Activated T-cell treated with anti-CD3 and anti-CD28 coated beads, Interleukin-2, amount 50 U/mL, for 72 hours (primary cell): ENCODE measurements at places on chromosomes 7 and 10. TPM values are rescaled to one million over a fixed set of nuclear protein-coding genes. Genes with fewer than 3 reads are reported as not detected.

- H3K4me1 ChIP-seq: no peaks in the 10 kb centered on the region
- H3K27ac ChIP-seq: no peak overlapping the region
- no peak for DNase-seq
- no peaks in the 10 kb centered on the region for H3K27me3 ChIP-seq
These were observed 104.2 kb downstream of the DNAJB6 start for GRCh38 chr7:157441023-157441399.

GRCh38 chr7:65812281-65812680, 60.6 kb upstream of the VKORC1L1 start:
- H3K4me3 ChIP-seq: no peak overlapping the region
- DNase-seq: no peak
- peaks cover 12% of the 10 kb centered on the region for H3K4me1 ChIP-seq

DNA sequence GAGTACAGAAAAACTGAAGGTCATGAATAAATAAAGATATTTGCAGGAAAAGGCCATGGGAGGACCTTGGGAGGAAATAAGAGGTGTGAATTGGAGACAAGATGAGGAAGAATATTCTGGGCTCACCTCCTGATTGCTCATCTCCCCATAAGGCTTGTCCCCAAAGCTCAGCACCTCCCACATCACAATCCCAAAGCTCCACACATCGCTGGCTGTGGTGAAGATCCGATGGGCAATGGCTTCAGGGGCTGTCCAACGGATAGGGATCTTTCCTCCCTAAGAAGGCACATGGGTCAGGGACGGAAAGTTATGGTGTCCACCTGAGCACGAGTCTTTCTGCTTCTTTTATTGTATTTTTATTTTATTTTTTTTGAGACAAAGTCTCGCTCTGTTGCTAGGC, 12.9 kb downstream of the ZYX start:
- H3K27me3 ChIP-seq: no peaks in the 10 kb centered on the region
- H3K36me3 ChIP-seq: peaks cover 2% of the 10 kb centered on the region
- H3K4me1 ChIP-seq: peaks cover 17% of the 10 kb centered on the region
- no peak overlapping the region for H3K27ac ChIP-seq
- no peak overlapping the region for H3K4me3 ChIP-seq

DNA sequence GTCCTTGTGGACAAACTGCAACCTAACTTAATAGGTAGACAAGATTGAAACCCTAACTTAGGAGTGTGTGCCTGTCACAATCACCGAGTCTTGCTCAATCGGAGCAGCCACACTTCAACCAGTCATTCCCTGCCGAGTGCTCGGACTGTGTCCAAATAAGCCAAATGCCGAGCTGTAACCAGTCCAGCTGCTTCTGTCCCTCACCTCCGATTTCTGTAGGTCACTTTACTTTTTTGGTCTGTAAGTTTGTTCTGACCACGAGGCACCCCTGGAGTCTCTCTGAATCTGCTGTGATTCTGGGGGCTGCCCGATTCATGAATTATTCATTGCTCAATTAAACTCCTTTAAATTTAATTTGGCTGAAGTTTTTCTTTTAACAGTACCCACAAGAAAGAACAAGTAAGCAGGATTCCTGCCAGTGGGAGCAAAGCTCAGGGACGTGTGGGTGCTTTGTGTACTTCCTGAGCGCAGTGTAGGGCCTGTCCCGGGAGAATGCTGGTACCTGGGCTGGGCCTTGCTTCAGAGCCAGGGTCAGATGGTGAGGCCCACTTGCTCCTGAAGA, 140.1 kb downstream of the ACTR3B start:
- H3K27me3 ChIP-seq: peaks cover 9% of the 10 kb centered on the region
- H3K27ac ChIP-seq: no peak overlapping the region
- no peaks in the 10 kb centered on the region for H3K4me1 ChIP-seq
- H3K36me3 ChIP-seq: no peaks in the 10 kb centered on the region

DNA sequence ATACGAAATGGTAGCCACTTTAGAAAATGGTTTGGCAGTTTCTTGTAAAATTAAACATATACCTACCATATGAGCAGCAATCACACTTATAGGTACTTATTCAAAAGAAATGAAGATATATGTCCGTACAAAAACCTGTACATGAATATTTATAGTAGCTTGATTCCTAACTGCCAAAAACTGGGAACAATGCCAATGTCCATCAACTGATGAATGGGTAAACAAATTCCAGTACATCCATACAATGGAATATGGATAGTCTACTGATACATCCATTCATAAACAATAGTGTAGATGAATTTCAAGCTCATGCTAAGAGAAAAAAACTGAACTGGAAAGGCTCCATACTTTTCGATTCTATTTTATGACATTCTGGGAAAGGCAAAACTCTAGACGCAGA, 68.5 kb downstream of the AGK start:
- H3K4me3 ChIP-seq: no peak overlapping the region
- no peak for DNase-seq
- H3K27me3 ChIP-seq: no peaks in the 10 kb centered on the region

DNA sequence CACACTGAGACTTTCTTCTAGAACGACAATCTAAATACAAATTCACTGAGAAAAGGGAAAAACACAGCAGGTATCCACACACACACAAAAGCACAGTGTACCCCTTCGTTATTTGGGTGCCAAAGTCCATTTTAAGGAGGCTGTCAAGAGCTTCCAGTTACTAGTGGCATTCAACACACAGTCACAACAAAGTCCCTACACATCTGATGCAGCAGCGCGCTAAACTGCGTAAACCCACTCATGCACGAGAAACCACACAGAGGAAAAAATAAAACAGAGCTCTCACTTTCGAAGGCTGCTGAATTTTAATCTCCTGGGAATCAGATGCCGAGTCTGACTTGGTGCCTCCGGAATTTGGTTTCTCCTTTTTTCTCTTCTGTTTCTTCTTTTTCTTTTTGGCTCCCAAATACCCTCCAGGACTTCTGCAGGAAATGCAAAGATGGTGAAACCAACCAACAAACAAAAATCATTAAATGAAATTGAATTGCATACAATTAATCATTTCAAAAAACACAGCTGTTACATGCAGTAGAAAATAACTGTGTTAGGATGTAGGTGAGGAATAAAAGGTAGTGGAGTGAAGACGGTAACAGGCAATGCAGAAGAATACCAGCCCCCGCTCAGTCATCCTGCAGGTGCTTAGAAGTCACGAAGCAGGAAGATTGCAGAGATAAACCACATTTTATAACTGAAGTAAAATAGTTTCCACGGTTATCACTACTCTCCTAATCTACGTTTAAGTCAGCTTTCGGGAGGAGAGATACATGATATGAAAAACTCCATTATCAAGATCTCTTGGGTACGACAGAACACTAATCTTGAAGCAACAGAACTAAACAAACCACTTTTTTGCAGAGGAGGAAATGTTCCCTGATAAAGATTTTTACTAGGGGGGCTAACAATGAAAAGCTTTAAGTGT, 27.1 kb downstream of the NMT2 start:
- H3K27me3 ChIP-seq: no peaks in the 10 kb centered on the region
- H3K4me1 ChIP-seq: peaks cover 77% of the 10 kb centered on the region
- peaks cover 12% of the 10 kb centered on the region for H3K36me3 ChIP-seq
- peak overlapping the region; percentile 90 for H3K4me3 ChIP-seq
- H3K27ac ChIP-seq: peak overlapping the region; percentile 8

DNA sequence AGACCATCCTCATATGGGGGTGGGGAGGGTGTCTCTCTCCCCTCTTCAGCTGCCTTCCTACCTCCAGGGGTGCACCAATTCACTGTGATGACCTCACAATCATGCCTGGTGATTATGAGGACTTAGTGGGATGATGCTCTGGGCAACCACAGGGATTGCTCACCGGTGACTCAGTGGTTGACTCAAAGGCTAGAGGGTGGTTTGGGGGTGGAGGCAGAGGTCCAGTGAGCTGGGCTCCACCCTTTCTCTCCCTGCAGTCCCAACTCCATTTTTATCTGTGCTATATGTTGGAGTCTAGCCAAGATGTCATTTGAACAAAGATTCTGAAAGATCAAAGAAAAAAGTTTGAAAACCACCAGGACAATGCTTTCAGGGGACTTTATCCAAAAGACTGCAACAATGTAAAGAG, 286.9 kb downstream of the KCNMA1 start:
- no peak overlapping the region for H3K27ac ChIP-seq
- peaks cover 6% of the 10 kb centered on the region for H3K4me1 ChIP-seq
- H3K36me3 ChIP-seq: no peaks in the 10 kb centered on the region
- no peaks in the 10 kb centered on the region for H3K27me3 ChIP-seq
- DNase-seq: peak; percentile 27

- no peak overlapping the region for H3K27ac ChIP-seq
- no peaks in the 10 kb centered on the region for H3K4me1 ChIP-seq
- H3K36me3 ChIP-seq: no peaks in the 10 kb centered on the region
- no peak overlapping the region for H3K4me3 ChIP-seq
- H3K27me3 ChIP-seq: peaks cover 25% of the 10 kb centered on the region
These were observed 8.7 kb downstream of the CNNM1 start for GRCh38 chr10:99337901-99338300.

DNA sequence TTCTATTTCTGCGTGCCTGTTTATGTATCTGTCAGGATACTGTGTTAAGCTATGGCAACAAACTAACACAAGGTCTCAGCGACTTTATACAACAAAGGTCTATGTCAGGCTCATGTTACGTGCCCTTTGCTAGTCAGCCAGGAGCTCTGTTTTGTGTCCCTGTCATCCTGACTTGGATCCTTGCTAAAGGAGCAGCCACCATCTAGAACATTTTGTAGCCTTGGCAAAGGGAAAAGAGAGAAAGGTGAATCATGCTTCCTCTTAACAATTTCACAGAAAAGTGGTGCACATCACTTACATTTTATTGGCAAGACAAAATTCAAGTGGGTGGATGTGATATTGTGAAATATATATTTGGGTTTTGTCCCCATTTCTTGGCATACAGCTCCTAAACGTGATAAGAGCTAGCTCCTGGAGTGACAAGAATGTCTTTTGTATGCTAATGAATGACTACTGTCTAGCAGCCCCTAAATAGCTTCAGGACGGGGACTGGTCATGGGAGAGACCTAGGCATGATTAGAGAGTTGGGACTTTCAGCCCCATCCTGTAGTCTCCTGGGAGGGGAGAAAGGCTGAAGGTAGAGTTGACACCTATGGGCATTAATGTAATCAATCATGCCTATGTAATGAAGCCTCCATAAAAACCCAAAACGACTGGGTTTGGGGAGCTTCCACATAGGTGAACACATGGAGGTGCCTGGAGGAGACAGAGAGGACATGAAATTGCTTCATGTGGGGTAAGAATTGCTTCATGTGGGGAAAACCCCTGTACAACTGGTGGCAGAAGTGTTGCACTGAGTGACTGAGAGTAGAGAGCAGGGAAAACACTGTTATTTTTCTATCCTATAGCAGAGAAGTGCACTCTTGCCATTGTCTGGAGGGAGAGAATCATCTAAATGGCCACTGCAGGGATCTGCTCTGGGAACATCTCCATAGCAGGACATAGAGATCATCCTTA, 33.0 kb downstream of the MRPL32 start:
- peak overlapping the region; percentile 18 for H3K4me3 ChIP-seq
- no peaks in the 10 kb centered on the region for H3K36me3 ChIP-seq
- peaks cover 32% of the 10 kb centered on the region for H3K4me1 ChIP-seq
- no peak for DNase-seq
- H3K27me3 ChIP-seq: peaks cover 37% of the 10 kb centered on the region

DNA sequence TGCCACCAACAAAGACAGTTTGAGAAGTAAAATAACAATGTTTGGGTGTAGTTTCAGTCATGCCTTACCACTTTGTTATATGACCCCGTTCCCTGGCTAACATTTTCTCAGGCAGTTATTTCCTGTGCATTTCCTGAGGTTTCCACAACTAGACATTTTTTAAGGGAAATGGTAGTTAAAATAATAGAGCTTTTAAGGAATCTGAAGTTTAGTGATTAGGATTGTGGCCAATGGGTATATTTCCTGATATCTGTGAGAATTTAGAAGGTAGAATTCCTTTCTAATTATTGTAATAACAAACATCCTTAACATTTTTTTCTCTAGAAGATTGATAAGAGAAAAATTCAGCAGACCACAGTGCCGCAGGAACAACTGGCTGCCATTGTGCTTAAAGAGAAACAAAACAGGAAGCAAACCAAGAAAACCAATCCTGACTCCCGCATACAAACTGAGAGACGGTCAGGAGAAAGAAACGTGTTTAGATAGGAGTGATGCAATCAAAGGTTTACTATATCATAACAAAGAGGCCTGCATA, 193.6 kb downstream of the MBL2 start:
- no peaks in the 10 kb centered on the region for H3K27me3 ChIP-seq
- H3K36me3 ChIP-seq: no peaks in the 10 kb centered on the region
- H3K4me1 ChIP-seq: no peaks in the 10 kb centered on the region
- H3K27ac ChIP-seq: no peak overlapping the region
- no peak for DNase-seq

DNA sequence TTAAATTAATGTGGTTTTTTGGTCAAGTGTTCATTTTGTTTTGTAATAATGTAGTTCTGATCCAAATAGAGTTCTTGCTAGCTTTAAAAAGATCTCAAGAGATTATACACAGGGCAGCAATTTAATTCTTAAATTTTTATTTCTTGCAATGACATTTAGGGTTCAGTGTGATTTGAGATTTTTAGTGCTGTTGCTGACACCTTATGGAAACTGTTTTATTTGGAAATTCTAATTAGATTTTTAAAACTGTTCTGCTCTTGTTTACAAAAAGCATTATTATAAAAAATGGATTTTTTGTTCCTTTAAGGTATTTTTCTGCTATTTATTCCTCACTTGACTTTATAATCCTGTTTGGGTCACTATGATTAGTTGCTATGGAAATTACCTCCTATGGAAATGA, 72.1 kb downstream of the RTKN2 start:
- no peak for DNase-seq
- no peaks in the 10 kb centered on the region for H3K27me3 ChIP-seq
- no peak overlapping the region for H3K4me3 ChIP-seq

DNA sequence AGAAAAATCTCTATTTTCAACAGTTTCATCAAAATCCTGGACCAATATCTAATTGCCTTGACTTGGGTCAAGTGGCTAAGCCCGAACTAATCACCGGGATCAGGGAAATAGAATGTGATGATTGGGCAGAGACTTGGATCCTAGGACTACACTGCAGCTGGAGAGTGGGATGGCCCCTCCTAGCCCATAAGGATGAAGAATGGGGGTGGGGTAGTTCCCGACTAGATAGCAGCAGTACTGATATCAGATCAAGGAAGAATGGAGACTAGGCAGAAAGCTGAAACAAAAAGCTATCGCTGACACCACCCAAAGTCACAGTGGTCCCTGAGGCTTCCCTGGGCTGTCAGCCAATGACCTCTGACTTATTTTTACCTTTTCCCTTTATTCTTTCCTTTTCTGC, 160.4 kb upstream of the PHYHIPL start:
- no peak overlapping the region for H3K4me3 ChIP-seq
- DNase-seq: no peak
- no peaks in the 10 kb centered on the region for H3K27me3 ChIP-seq

GRCh38 chr10:1203704-1204103, 147.5 kb downstream of the WDR37 start:
- no peaks in the 10 kb centered on the region for H3K27me3 ChIP-seq
- no peak for DNase-seq
- H3K4me1 ChIP-seq: no peaks in the 10 kb centered on the region
- no peaks in the 10 kb centered on the region for H3K36me3 ChIP-seq
- H3K27ac ChIP-seq: no peak overlapping the region

GRCh38 chr10:111297351-111297848, 220.6 kb downstream of the ADRA2A start:
- no peaks in the 10 kb centered on the region for H3K36me3 ChIP-seq
- DNase-seq: no peak
- H3K4me3 ChIP-seq: no peak overlapping the region
- H3K27ac ChIP-seq: no peak overlapping the region
- H3K4me1 ChIP-seq: no peaks in the 10 kb centered on the region

Gene IKZF1
- 504 TPM for total RNA-seq

Gene LIPM
- total RNA-seq: not detected

Gene ZRANB1
- total RNA-seq: 15.0 TPM

Gene SAP25
- 23.4 TPM for total RNA-seq

Gene TMEM184A
- not detected for total RNA-seq

Gene CPN1
- not detected for total RNA-seq

Gene GPER1
- total RNA-seq: 0.24 TPM
